Suppressor macrophage (primary cell): ENCODE measurements at places on chromosomes 7 and 10.

DNA sequence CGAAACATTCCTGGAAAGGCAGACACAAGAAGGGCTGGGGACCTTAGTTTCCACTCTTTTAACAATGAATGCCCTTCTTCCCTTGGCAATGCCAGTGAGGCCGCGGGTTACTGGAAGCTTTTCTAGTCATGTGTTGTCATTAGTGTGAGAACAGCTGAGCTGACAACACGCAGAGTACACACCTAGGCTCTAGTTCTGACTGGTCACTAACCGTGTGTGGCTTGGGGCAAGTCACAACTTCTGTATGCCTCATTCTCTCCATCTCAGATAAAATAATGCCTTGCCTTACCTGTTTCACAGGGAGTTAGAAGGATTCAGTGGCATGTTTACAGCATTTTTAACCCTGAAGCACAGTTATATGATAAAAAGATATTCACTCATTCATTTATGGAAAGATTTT is 31.7 kb downstream of the FBH1 start:
- DNase-seq, result no peak

- DNase-seq, result no peak
Measured at GRCh38 chr7:127230192-127230925, 22.4 kb downstream of the GRM8 start.

DNA sequence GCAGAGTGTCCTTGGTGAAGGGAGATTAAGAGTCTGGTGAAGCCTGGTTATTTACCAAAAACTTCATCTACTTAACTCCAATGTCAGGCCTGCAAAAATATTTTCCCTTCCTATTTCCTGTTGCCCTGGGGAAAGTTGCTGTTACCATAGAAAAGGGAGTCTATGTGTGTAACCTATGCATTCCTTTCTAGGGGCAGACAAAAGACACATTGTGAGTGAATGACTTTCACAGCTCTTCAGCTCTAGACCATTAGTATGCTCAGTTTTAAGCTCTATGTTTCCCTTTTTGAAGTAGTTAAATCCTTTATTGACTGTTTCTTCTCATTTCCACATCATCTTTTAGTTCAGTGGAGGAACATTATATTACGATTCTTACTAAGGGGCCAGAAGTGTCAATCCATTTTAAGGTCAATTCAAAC is 45.6 kb upstream of the SGCE start:
- no peak for DNase-seq

DNA sequence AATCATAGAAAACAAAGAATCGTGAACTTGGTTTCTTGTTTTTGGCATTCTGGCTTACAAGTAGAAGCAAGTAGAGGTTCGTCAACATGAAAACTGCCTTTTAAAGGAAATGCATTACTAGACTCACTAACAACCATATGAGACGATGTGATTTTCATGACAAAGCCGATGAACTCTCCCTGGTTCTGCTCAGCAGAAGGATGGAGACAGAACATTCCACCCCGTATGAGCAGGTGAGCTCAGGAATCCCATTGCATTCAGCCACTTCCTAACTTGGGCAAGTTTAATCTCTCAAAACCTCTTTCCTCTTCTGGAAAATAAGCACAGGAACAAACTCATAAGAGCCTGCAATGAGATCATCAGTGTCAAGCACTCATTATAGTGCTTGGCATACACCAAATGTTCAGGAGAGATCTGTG is 57.4 kb upstream of the SVIL start:
- no peak for DNase-seq

DNA sequence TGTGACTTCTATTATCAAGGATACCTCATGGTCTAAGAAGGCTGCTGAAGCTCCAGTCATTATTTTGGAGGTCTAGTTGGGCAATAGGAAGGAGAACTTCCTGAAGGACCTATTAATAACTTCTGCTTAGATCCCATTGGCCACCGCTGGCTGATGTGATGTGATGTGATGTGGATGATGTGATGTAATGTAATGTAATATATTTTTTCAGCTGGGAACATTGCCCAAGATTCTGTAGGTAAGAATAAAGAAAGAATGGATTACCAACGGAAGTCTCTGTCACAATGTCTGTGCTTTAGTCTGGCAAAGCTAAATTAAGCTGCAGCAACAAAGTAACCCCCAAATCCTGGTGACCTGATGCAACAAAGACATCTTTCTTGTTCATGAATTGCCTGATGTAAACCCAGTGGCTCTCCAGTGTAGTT is 233.7 kb downstream of the PTEN start:
- peak; percentile 72 for DNase-seq

DNA sequence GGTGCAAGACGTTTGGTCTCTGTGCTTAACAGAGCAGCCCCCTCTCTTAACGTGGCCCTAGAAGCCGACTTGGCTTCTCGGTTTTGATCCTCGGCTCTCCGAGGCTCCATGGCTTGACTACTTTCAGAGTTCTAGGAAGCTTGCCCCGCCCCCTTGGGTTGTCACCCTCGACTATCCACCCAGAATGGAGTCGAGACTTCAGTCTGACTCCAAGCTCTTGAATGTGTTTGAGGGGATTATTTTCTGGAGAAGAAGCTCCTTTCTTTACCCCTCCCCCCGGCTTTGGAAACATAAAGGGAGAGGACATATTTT is 448 bp downstream of the SEC24C start:
- peak; percentile 69 for DNase-seq

DNA sequence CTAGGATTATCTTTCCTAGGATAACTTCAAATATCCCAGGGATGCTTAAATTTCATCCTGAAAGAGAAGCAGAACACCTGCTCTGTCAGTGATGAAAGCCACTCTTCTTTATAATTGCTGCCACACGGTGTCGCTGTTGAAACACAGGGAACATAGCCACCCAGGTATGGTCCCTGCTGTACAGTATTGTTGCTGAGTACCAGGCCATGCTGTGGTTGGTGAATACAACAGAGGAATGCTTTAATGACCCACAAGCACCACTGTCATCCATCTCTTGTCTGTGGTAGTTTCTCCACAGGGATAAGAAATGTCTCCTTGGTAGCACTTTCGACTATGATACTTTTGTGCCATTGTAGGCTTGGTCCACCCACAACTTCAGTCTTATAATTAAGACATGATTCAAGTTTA is 70.6 kb upstream of the STARD3NL start:
- DNase-seq, result peak; percentile 78

GRCh38 chr7:136717910-136718557 is 150.4 kb upstream of the CHRM2 start:
- DNase-seq, result no peak

GRCh38 chr10:86599729-86600128 is 54.6 kb upstream of the OPN4 start:
- DNase-seq, result peak; percentile 43

GRCh38 chr7:155469311-155470185 is 11.6 kb downstream of the EN2 start:
- DNase-seq, result no peak

DNA sequence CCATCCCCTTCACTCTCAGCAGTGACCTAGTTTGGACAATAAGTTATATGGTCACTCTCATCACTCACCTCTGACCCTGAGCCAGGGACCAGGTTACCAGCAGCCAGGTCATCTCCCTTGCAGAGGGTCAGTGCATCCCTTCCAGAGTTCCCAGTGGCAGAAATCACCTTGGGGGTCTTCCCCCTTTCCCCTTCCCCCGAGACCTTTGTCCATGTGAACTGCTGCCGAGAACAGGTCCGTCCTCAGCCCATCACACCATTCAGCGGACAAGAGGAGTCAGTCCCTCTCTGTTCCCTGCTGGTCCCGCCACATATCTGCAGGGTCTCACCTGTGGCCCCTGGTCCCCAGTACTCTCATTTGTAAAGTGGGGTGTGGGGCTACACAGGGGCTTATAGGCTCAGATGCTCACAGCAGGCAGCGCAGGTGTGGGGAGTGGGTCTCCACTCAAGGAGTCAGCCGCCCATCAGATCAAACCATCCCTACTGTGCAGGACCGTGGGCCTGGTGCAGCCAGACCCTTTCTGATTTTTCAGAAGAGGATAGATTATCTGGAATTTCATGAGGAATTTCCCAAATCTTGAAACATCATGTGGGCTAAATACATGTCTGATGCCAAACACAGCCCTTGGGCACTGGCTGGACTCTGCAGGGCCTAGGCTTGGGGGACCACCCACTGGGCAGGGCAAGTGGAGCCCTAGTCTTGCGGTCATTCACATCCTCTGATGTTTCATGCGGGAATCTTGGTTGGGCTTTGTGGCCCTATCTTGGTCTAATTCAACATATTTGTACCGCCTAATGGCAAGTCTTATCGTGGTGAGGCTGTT is 6.5 kb downstream of the DEPP1 start:
- no peak for DNase-seq

DNA sequence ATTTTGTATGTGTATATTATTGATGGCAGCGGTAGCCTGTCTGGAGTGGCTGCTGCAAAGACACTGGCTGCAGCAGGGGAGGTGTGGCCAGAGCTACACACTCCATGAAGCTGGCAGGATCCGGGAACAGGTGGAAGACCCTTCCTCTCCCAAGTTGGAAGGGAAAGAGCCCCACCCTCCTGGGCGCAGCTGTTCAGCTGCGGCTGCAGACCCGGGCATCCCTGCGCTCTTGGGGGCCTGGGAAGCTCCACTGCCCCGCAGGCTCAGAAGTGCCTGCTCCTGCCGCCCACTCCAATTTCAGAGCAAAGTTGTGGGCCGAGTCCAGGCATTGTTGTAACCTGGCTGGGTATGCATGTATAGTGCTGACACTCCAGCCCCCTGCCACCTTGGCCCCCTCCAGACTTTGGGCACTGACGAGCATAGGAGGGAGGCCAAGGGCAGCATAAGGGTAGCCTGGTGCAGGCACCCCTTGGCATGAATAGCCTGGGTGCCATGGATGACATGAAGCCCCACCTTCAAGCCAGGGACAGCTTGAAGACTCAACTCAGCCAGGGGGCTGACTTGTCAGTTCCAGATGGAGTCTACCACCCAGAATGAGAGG is 90.7 kb upstream of the TMEM168 start:
- DNase-seq, result no peak

- no peak for DNase-seq
Measured at GRCh38 chr7:80275192-80275605, 140.6 kb downstream of the GNAI1 start.

- no peak for DNase-seq
Measured at GRCh38 chr10:70974351-70974901, 86.1 kb upstream of the PCBD1 start.

DNA sequence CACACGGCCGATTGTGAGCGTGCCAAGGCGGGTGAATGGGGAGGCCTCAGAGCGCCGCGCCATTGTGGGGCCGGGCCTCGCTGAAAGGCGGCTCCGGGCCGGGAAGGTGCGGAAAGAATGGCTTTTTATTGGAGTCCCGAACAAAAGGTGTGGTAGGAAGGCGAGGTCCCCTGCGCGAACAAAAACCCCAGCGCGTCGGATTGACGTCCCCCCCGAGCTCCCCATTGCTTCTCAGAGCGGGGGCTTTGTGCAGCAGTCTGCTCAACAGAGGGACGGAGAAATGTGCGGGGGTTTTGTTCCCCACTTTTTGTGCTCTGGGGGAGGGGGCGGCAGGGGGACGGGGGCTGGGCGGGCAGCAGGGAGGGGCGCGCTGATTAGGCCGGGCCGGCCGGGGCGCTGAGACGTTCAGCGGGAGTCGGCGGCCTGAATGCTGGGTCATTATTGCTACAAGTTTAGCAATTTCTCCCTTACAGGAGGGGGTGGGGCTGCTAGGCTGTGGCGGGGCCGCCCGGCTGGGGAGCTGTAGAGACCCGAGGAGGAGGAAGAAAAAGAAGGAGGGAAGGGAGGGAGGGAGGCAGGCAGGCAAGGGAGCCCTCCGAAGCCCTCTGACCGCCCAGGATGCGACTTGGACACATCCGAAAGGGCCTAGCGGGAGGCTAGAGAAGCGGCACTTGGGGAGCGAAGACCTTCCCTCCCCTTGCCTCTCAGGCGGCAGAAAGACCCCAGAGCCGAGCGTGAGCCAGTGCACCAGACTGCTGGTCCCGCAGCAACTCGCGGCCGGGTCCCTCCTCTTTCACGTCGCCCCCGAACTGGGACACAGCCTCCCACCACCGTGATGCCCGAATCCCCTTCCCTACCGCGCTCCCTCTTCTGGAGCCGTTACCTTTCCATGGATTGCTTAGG is 4.6 kb downstream of the NKX2-3 start:
- no peak for DNase-seq

DNA sequence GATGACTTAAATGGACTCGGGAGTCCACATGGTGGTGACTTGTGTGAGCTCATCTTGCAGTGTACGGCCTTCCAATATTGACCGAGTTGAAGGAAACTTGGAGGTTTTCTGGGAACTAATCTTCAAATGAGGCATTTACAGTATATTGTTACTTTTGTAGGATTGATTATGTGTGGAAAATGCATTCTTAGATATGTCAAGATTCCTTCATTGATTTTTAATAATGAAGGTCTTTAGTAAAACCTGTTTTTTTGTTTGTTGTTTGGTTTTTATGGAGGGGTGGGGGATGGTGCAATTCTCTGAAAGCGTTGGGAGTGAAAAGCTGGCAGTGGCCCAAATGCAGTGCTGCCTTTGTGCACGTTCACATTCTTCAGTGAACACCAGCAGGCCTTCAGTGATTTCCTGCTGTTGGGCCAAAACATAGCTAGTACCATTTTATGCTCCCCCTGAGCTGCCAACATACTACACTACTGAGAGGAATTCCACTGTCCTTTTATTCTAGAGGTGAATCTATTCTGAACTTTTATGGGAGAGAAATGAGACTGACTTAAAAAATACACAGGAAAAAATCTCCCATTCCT is 50.4 kb downstream of the CCNY start:
- no peak for DNase-seq

DNA sequence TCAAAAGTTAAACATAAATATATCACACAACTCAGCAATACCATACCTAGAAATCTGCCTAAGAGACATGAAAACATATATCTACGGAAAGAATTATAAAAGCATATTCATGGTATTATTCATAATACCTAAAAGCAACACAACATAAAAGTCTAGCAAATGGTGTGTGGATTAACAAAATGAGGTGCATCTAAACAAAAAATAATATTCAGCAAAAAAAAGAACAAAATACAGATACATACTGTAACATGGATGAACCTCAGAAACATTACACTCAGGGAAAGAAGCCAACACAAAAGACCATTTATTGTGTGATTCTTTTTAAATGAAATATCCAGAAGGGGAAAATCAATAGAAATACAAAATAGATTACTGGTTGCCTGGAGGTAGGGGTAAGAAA is 155.0 kb downstream of the IMMP2L start:
- DNase-seq, result no peak

- DNase-seq, result no peak
Measured at GRCh38 chr7:88184848-88185304, 35.0 kb downstream of the SRI start.

DNA sequence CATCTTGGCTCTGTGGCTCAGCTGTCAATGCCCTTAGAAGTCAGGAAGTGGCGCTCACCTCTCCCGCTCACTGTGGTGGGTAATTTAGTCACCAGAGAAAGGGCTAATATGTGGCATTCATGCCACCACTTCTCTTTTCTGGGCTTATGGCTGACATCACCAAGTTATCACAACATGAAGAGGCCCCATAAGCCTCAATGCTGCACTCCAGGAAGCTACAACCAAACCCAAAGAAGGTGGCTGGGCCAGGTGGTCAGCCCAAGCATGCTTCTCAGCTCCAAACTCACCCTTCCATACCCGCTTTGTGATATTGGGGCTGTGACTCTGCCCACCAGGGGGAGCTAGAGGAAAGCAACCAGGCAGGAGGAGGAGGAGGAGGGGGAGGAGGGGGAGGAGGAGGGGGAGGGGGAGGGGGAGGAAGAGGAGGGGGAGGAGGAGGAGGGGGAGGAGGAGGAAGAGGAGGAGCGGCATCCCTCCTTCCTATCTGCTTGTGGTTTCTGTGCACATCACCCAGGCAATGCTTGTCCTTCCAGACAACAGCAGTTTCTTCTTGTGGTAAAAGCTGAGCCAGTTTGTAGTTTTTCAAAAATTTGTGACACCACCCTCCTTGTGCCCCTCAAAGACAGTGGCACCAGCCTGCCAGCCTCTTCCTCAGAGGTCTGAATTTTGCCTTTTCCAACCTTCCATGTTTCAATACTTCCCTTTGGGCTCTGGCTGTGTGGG is 42.1 kb downstream of the CYP26A1 start:
- DNase-seq, result peak; percentile 59
